ENCODE measurements at places on chromosomes 3 and 15.

DNA sequence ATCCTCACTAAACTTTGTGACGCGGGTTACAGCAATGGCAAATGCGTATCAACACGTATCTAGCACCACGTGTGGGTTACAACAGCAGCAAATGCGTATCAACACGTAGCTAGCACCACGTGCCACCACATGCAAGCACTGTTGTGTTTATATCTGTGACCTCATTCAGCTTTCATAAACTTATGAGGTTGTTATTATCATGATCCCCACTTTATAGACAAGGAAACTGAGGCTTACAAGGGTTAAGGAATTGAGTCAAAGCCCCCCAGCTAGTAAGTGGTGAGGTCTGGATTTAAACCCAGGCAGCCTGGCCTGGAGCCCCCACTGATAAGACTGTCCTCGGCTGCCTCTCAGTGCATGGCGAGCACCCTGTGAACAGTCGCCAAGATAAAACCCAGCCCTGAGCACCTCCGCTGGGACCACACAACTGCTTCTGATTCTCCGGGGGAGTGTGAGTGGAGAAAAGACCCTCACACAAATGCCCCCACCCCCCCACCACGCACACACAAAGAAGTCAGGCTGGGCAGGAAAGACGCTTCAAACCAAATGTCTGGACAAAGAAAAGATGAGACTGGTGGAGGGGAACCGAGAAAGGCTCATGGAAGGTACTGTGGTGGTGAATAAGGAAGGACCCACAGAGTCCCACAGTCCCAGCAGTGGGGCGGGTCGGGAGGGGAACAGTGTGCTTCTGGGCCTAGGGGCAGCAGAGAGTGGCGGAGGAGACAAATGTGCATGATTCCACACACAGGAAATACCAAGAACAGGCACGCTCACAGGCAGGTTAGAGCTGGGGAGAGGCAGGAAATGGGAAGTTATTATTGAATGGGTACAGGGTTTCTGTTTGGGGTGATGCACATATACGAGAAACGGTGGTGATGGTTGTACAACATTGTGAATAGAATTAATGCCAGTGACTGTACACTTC lies 173.4 kb downstream of the XXYLT1 start:
- DNase-seq: no peak

GRCh38 chr15:35757361-35757760 lies 211.4 kb upstream of the DPH6 start:
- DNase-seq: no peak

DNA sequence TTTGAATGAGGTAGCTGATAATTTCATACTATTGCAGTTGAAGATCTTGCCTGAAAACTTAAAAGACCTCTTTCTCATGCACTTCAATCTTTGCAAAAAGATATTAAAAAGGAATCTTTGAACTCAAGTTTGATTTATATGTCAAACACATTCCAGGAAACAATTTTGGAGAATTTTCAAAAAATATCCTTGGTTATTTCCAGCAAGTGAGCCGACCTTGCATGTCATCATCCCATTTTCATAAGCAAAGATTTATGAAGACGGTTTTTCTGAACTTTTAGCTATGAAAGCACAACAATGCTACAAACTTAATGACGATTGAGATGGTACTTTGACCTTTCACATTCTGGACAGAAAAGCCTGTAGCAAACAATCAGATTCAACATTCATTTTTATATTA lies 95.6 kb downstream of the RFX7 start:
- no peak for DNase-seq

- DNase-seq: no peak
Observed at GRCh38 chr3:42773409-42773751, 327 bp upstream of the CCDC13 start.

- no peak for DNase-seq
Observed at GRCh38 chr3:99965681-99966408, 148.2 kb downstream of the CMSS1 start.

DNA sequence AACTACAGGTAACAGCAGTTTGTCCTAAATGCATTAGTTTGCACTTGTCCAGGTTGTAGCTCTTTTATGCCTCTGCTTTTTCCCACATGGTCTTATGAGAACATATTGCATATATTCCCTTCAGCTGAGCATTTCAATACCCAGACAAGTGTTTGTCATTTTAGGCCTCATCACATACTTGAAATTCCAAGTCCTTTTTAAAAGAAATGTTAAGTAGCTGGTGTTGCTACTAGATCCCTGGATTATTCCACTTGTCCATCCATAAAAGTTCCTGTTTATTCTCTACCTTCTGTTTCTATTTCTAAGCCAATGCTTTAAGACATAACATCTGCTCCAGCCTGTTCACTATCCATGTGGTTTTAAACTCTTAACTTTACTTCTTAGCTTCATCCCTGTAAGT lies 128.4 kb downstream of the NECTIN3 start:
- DNase-seq: no peak

DNA sequence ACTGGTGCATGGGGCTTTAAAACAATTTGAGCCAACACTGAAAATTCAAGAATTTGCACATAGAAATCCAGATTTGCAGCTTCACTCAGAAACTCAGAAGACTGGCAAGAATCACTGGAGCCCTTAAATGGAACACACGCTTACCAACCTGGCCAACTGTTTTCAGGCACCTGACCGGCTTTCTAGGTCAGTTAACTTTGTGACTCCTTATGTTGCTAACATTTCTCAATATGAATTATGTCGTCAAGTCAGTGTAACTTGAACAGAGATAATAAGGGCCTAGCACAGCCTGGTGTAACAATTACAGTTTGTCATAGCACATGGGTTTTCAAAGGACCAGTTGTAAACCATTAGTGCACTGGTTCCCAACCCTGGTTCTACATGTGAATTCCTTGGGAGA lies 6.8 kb downstream of the CERS3 start:
- DNase-seq: no peak

GRCh38 chr15:71761649-71762048 lies 48.7 kb upstream of the NR2E3 start:
- DNase-seq: peak; percentile 80

DNA sequence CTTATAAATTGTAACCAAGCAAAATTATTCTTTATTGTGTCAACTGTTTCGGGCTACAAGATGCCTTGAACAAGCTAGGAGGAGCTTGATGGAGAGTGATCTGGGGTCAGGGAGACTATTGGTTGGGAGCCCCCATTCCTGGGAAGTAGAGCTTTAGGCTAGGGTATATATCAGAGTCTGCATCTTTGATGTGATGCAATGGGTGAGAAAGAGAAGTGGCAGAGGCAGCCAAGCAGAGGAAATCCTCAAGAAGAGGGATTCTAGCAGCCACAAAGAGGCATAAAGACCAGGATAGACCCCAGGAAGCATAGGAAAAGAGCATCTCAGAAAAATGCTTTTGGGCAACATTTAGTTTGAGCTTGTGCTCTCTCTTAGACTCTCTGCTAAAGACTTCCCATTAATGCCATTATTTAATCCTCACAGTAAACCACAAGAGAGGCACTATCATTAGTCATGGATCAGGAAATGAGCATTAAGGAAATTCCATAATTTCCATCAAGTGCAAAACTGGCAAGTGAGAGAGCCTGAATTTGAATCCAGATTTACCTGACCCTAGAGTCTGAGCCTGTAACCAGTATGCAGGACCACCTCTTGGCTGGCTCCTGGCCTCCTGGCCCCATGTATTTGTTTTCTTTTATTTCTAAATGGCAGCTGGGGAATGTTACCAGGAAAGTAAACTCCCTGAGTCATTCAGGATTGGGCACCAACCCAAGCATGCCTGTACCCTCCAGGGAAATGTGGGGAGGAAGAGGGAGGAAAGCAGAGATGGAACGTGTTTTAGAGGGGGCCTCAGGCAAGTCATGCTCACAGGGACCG lies 118.7 kb downstream of the RPL22L1 start:
- peak; percentile 71 for DNase-seq

- DNase-seq: no peak
Observed at GRCh38 chr3:187966096-187966495, 187.9 kb upstream of the LPP start.

DNA sequence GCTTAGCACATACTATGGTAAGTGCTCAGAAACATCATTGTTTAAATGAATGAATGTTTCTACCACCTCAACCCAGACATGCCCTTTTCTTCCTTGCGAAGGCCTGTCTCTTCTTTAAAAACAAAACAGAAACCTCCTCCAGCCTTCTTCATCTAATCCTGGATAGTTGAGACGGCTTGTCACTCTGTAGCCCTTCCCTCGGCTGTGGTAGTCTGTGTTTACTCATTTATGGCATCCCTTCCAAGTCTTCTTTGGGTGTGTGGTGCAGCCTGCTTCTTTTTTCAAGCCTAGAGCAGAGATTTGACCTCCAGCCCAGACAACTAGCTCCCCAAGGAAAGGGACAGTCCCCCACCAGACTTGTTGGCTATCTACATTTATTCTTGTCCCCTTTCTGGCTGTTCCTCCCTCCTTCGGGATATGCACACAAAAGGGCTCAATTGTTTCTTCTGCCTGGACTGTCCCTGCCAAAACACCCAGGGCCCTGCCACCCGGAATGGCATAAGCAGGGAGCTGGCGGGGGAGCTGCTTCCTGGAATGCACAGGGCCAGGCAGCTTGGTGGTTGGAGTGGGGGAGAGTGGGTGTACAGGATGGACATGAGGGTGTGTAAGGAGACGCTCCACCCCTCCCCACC lies 67.8 kb downstream of the ITGA11 start:
- no peak for DNase-seq

DNA sequence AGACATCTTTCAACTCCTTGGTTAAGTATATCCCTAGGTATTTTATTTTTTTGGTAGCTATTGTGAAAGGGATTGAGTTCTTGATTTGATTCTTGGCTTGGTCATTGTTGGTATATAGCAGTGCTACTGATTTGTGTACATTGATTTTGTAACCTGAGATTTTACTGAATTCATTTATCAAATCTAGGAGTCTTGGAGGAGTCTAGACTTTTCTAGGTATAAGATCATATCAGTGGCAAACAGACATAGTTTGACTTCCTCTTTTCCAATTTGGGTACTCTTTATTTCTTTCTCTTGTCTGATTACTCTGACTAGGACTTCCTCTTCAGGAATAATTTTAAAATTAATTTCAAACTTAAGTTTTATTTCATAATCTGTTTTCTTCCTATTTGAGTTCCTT lies 125.2 kb downstream of the OCA2 start:
- DNase-seq: no peak

DNA sequence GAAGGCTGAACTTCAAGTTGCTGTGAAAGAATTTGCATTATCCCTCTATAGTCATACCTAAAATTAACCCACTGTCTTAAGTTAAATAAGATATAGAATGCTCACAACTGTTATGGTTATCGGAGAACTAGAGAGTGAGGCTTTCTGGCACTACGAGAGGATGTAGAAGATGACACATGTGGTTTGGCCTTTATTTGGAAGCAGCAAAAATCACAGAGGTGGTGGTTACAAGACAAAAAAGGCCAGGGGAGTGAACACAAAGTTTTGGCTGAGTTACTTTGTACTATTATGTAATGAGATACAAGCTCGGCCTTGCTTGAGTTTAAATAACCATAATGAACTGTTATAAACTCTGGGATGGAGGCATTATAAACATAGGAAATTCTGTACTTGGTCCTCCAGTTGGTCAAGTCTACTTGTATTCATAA lies 78.3 kb upstream of the ICE2 start:
- no peak for DNase-seq

GRCh38 chr15:40098489-40099261 lies 10.0 kb downstream of the BMF start:
- peak; percentile 94 for DNase-seq

- no peak for DNase-seq
Observed at GRCh38 chr15:31341496-31342195, 15.0 kb downstream of the KLF13 start.

- DNase-seq: no peak
Observed at GRCh38 chr3:129482721-129483120, 42.7 kb downstream of the IFT122 start.

DNA sequence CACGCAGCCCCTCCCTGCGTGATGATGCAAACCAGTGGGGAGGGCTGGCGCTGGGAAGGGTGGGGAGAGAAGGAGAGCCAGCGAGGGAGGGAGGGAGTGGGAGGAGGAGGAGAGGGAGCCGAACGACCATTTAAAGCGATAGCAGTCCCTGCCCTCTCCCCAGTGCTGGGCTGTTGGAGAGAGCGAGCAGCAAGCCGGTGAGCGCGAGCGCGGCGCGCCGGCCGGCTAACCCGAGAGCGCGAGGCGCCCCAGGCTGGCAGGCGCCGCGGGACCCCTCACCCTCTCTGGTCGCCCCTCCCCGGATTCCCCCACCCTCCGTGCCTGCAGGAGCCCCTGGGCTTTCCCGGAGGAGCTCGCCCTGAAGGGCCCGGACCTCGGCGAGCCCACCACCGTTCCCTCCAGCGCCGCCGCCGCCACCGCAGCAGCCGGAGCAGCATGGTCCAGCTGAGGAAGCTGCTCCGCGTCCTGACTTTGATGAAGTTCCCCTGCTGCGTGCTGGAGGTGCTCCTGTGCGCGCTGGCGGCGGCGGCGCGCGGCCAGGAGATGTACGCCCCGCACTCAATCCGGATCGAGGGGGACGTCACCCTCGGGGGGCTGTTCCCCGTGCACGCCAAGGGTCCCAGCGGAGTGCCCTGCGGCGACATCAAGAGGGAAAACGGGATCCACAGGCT lies at the start of gene GRM7:
TSS of gene GRM7 (plus strand) at position 162 of the 671 bp plus-strand sequence.
- no peak for DNase-seq

DNA sequence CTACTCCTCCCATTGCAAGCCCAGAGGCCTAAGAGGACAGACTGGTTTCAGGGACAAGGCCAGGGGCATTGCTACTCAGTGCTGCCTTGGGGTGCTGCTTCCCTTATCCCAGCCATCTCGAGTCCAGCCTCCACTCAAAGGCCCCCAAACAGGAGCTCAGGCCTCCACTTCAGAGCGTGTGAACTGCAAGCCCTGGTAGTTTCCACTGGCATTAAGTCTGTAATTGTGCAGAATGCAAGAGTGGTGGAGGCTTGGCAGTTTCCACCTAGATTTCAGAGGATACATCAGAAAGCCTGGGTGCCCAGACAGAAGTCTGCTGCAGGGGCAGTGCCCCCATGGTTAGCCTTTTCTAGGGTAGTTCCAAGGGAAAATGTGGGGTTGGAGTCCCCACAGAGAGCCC lies 192.8 kb upstream of the ST8SIA2 start:
- DNase-seq: no peak

GRCh38 chr3:147160984-147161383 lies 245.4 kb downstream of the ZIC4 start:
- DNase-seq: no peak

GRCh38 chr3:142645236-142645793 lies 49.1 kb downstream of the PLS1 start:
- no peak for DNase-seq

GRCh38 chr3:119500901-119501300 lies 2.6 kb downstream of the TIMMDC1 start:
- no peak for DNase-seq

GRCh38 chr3:21839592-21839991 lies 88.6 kb upstream of the ZNF385D start:
- DNase-seq: peak; percentile 90

DNA sequence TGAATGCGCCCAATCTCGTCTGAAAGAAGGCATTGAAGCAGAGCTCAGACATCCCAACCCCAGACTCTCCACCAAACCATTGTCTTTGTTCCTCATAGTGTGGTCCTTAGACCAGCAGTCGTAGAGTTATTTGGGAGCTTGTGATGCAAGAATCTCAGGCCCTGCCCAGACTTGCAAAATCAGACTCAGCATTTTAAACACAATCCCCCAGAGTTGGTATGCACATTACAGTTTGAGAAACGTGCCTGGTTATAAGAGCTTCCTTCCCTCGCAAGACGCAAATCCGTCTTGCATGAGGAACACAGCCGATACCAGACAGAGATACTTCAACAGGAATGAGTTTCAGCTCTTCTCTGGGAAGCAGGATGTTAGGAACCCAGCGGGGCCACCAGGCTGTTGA lies 38.9 kb upstream of the IREB2 start:
- no peak for DNase-seq

- DNase-seq: peak; percentile 12
Observed at GRCh38 chr15:84761607-84762131, 13.3 kb downstream of the ZNF592 start.

GRCh38 chr3:14849638-14850230 lies 31.0 kb downstream of the FGD5 start:
- no peak for DNase-seq

Data from AG08395 (cell line).